ENCODE measurements at places on chromosomes 5 and 9.
A peak's percentile ranks its signal among the peaks of the same experiment; 100 is the strongest.

- no peak for DNase-seq
Measured at GRCh38 chr5:172648013-172648381, 6.9 kb downstream of the NEURL1B start.

- DNase-seq, result no peak
Measured at GRCh38 chr5:170747851-170748250, 35.7 kb upstream of the GABRP start.

DNA sequence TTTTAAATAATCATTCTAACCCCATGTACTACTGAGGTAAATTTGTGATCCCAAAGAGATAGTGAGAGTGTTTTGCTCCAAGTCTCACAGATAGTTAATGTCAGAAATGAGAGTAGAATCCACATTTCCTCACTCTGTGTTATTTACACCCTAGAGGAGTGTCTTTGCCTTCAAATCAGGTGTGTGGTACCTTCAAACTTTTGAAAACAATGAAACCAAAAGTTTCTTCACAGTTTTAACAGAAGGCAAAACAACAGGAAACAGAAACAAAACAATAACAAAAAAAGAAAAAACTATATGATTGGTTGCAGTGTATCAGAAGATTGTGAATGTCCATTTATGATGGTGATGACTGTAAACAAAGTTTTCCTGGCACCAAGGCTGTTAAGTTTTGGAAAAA, 85.9 kb downstream of the ERBIN start:
- DNase-seq, result no peak

- no peak for DNase-seq
Measured at GRCh38 chr9:96121136-96121535, 180.8 kb downstream of the HSD17B3 start.

DNA sequence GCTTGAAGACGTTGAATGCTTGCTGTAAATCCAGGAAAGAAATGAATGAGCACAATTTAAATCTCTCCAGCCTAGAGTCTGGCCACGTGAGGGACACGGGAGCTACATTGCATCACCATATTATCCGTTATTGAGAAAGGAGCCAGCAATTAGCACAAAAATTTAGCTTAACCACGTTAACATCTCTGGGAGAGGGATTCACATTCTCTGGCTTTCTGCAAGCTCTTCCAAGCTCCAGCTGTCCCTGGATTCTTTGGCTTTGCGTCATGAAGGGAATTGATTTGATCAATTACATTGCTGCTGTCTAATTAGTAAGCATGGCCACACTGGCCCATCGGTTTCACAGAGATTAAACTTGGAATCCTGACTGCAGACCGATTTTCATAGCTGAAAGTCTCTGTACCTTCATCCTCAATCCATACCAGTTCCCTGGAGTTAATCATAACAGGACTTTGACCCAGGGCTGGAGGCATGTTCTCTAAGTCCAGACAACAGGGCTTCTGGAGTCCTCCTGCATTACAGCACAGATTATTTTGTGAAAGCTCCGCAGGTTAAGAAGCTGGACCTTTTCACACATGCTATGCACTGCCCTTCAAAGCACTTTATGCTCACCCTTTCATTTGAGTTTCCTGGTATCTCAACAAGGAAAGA, 31.6 kb downstream of the ADRA1B start:
- DNase-seq, result peak; percentile 41

DNA sequence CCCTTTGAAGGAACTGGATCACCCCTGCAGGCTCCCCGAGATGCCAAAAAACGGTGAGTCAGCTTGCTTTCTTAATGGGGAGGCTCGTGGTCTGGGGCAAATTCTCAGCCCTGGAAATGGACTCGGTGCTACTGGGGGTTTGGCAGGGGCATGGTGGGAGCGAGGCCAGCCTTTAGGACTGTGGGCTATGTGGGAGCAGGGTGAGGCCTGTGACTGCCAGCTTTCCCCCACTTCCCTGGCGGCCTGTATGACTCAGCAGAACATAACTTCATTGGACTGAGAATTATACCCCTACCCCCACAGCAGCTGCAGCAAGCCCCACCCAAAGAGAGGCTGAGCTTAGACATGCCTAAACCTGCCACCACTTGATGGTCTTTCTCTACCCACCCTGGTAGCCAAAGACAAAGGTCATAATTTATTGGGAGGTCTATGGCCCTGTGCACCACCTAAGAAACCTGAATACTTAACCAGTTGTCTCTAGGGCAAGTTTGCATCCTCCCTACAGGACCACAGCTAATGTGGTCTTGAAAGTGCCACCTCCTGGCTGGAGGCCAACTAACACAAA, 325.3 kb downstream of the TLE1 start:
- DNase-seq, result peak; percentile 11

- DNase-seq, result no peak
Measured at GRCh38 chr5:175893466-175893865, 22.1 kb downstream of the CPLX2 start.

DNA sequence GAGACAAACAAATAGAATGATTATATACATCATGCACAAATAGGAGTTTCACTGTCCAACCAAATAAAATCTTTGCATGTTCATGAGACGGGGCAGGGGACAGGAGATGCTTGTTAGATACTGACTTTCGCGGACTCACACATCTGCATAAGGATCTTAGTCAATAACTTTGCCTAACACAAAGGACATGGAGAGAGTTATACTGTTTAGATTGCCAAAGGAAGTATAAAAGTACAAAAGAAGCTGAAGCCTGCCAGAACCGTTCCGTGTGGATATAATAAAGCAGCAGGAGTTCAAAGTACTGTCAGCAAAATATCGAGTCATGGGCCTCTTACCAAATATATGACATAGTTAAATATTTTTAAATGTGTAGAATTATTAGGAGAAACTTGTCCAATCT, 1148.4 kb downstream of the EFNA5 start:
- no peak for DNase-seq

DNA sequence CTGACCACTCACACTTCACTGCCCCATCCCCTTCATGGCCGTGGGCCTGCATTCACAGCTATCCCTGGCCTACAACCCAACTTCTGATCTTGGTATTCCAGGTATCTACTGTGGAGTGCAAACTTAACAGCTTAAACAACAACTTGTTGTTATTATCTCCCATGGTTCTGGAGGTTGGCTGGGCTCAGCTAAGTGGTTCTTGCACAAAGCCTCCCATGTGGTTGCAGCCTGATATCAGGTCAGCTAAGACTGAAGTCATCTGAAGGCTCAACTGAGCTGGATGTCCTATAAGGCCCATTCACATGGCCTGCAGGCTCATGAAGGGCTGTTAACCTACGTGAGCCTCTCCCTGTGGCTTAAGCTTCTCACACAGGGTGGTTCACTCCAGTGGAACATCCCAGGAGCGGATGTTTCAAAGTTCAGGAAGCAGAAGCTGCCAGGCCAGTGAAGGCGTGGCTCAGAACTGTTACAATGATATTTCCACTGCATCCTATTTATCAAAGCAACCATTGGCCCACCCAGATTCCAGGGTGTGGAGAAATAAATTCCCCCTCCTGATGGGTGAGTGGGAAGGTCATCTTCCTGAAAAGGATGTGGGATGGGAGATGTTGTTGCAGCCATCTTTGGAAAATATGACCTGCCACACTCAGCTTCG, 30.0 kb upstream of the TRIO start:
- DNase-seq, result no peak

DNA sequence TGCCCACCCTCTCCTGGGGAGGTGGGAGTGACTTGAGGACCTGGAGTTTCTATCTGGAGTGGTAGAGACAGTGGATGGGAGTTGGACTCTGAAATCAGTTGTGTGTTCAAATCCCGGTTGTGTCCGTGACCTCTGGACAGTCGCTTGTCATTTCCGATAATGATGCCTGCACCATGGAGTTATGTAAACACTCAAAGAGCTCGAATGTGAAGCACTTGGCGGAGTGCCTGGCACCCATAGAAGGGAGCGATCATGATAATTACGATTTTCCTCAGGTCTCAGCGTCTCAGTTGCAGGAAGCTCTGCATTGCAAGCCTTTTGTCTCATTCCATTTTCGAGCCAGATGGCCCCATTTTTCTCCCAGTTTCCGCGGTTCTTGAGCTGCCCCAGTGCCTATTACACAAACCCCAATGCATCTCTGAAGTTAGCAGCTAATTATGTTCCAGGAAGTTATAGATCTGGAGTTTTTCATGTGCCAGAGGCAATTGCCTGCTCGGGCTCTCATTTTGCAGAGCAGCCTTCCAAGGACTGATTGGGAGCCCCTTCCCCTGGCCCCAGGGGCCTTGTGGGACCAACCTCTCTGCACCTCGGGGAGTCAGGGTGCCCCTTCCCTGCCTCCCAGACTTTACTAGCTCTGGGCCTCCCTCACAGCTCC, 175.5 kb upstream of the MVB12B start:
- DNase-seq, result no peak

- no peak for DNase-seq
Measured at GRCh38 chr5:61746831-61747575, 414.9 kb downstream of the ZSWIM6 start.

GRCh38 chr9:93517331-93517730, 59.1 kb upstream of the PHF2 start:
- no peak for DNase-seq

DNA sequence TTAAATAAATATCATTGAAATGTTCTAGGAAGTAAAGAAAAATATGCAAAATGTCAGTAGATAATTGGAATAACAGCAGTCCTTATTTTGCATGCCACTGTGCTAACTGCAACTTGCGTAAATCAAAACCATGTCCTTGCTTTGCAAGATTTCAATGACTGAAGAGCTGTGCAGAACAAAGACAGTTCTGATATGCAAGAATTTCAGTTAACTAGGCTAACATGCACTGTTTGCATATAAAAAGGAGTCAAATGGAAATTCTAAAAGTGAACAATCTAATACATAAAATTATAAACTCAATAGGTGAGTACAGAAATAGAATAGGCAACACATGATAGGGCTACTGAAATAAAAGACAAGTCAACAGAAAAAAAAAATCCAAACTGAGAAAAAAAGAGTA, 1844.6 kb upstream of the NUDT12 start:
- no peak for DNase-seq

DNA sequence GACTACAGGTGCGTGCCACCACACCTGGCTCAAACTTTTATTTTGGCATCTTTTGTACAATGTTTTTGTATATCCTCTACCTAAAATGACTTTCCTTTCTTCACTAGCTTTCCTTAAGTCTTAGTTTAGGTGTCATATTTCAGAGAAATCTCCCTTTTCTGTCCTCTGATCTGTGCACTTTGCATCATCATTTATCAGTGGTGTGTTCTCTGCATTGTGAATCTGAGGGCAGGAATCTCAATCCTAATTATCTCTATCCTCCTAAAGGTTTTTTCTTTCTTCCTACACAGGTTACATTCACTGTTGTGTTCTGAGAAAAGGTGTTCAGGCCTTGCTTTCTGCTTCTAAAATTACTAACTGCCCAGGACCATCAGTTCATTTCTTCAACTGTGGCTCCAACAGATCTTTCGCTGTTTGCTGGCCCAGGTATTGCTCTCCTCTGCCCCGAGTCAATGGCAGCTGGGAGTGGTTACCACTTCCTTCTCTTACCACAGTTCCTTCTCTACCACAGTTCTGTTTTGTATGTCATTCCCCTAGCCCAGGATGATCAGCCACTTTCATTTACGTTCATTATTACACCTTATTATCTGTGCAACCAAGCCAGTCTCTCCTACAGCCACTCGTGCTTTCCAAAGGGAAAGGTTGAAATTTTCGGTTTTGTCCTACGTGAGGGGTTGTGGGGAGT, 14.0 kb downstream of the TGFBR1 start:
- no peak for DNase-seq

- DNase-seq, result peak; percentile 78
Measured at GRCh38 chr5:17189381-17190036, 27.9 kb upstream of the BASP1 start.

GRCh38 chr9:98778251-98778650, 18.1 kb downstream of the ANKS6 start:
- no peak for DNase-seq

- peak; percentile 75 for DNase-seq
Measured at GRCh38 chr5:158695595-158696330, 404.0 kb downstream of the EBF1 start.

DNA sequence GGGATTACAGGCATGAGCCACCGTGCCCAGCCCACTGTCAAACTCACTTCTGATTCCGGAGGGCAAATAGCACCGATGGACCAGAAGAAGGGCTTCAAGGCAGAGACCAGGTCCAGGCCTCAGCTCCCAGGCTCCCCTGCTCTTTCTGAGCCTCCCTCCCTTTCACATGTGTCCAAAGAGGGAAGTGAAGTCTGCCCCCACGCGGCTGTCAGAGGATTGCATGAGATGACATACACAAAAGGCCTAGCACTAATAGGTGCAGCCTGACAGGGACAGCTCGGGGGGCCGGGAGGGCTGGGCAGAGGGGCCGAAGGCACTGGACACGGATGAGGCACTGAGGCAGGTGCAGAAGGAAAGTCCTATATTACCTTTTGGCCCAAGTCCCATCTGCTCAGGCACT, 16.1 kb downstream of the FBP1 start:
- peak; percentile 33 for DNase-seq

- DNase-seq, result peak; percentile 66
Measured at GRCh38 chr5:144183254-144183889, 12.7 kb downstream of the KCTD16 start.

GRCh38 chr9:127179633-127180441, 57.4 kb upstream of the ANGPTL2 start:
- no peak for DNase-seq

DNA sequence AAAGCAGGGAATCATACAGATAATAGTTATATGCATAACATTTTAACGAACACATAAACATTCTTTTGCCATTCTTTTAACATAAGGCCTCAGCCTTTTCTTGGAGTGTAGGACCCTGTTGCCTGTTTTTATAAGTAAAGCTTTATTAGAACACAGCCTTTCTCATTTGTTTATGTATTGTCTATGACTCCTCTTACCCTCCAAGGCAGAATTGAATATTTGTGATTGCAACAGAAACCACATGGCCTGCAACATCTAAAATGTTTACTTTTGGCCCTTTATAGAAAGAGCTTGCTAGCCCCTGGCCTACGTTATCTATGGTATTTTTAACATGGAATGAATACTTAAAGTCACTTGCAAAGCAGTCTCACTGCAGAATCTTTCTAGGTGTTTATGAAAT, 2.6 kb downstream of the SLC31A1 start:
- peak; percentile 86 for DNase-seq

- DNase-seq, result peak; percentile 98
Measured at GRCh38 chr5:172801179-172801671, 30.2 kb upstream of the DUSP1 start.

- DNase-seq, result peak; percentile 71
Measured at GRCh38 chr5:136249678-136250266, 56.8 kb upstream of the SMIM32 start.

DNA sequence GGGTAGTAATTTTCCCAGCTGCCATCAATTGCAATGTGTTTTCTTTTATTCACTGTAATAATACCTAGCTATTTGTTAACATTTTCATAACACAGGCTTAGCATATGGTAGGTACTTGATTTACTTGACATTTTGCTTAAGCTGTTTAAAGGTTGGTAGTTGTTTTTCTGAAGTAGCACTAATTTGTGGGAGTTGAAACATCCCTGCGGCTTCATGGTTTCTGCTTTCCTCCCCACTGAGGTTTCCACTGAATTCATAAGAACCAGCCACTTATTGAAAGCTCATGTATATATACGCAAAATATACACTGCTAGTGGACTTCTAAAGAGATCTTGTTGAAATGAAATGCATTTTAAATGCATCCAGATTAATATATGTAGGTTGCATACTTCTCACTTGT, 559.9 kb downstream of the TLE4 start:
- no peak for DNase-seq
